Kidney (tissue), 22 donors: ENCODE measurements at places on chromosomes 3 and 15. TPM values are rescaled to one million over a fixed set of nuclear protein-coding genes. Genes with fewer than 3 reads are reported as not detected.

The CDC25A gene
- polyA plus RNA-seq = 1.6 TPM

The SCAANT1 gene
- not detected for polyA plus RNA-seq

The EXD1 gene
- polyA plus RNA-seq = not detected

DNA sequence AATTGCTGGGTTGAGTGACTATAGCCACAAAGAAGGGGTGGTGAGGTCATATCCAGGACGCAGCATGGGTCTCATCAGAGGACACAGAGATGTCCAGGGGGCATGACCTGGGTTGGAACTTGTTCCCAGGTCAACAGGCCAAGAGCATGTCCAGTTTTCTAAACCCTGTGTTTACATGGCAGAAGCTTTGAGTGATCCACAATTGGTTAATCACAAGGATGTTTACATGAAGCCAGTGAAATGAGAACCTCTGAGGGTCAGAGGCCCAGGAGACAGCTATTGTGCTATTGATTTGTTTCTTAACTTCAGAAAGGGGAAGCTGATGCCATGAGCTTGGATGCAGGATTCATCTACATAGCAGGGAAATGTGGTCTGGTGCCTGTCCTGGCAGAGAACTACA, 42.2 kb upstream of the TOPBP1 start:
- DNase-seq = no peak

- DNase-seq = no peak
Measured at GRCh38 chr15:69522361-69522760, 69.7 kb downstream of the RPLP1 start.

- no peak for DNase-seq
Measured at GRCh38 chr15:63918901-63919348, 85.2 kb upstream of the HERC1 start.

GRCh38 chr3:126486360-126486847, 10.7 kb upstream of the ZXDC start:
- no peak for DNase-seq

DNA sequence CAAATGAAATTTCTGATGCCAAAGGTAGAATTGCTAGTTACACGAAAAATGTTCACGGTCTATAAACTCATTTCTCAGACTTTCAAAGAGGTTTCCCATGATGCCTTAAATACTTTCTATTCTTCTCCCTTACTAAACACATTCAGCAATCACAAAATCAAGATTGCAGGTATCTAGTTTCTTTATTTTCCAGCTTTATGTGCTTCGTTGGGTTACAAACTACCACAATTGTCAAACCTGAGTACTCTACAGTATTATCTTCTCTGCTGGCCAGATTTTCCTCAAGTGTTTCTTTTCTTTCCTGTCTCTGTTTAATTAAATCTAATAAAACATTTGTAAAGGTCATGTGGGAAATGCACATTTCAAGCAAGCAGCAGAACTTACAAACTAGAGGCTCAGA, 201.8 kb upstream of the ZNF385D start:
- peak; percentile 64 for DNase-seq

DNA sequence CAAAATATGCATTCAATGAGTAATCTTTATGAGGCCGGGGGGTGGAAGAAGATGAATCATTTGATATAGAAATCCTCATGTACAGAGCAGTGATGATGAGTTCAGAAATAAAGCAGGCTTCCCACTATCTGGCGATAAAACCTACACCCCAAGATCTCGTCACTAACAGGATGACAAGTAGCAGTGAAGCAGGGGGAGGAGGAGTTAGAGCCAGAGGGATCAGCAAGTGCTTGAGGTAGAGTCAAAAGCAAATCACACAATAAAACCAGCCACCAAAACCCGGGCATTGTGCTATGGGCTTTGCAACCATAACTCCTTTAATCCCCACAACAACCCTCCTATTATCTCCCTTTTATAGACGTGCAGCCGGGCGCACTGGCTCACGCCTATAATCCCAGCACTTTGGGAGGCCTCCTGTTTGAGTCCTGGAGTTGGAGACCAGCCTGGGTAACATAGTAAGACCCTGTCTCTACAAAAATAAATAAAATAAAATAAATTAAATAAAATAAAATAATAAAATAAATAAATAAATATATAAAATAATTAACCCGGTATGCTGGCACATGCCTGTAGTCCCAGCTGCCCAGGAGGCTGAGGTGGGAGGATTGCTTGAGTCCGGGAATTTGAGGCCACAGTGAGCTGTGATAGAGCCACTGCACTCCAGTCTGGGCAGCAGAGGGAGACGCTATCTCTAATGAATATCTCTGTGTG, 53.0 kb downstream of the STARD5 start:
- no peak for DNase-seq

DNA sequence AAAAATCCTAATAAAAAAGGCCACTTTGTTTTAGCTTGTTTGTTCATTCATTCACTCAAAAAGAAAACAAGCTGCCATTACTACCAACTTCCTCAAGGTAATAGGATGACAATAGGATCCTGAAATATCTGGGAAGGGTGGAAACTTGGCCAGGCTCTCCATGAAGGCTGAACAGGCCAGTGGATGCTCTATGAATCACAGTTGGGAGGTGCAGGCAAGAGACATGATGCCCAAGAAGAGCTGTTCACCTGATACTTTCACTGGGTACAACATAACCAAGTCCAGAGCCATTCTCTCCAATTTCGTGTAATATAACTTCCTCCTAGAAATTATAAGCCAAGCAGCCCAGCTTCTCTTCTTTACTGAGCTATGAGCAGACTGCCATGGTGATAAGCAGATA, 37.3 kb downstream of the NMNAT3 start:
- DNase-seq = no peak

DNA sequence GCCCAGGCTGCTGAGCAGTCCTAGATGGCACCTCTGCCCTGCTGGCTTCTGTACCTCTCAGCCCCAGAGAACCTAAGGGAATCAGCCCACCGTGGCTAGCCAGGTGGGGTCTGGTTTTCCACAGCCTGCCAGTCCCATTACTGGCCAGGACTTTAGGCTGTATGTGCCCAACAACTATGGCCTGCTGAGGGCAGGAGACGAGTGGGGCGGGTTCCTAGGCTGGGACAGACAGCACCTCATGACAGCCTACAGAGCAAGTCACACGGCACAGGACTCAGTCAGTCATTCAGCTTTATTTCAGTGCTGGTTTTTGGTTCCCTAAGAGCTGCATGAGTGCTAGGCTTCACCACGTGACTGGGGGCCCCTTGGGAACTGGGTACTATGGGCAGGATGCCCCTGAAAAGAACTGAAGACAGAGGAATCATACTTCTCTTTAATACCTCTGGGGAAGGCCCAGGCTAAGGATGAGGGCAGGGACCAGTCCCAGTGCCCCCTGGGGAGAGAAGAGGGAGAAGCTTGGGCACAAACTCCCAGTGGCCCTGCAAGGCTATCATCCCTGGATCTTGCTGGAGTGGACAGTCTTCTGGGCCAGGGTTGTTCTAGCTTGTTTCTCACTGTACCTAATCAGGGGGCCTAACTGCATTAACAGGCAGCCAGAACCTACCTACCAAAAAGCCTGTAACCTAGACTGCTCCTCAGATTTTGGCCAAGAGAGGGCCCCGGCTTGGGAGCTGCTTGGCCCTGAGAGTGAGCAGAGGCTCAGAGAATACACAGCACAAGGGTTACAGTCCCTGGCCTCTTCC, 14.8 kb downstream of the CLK3 start:
- no peak for DNase-seq

DNA sequence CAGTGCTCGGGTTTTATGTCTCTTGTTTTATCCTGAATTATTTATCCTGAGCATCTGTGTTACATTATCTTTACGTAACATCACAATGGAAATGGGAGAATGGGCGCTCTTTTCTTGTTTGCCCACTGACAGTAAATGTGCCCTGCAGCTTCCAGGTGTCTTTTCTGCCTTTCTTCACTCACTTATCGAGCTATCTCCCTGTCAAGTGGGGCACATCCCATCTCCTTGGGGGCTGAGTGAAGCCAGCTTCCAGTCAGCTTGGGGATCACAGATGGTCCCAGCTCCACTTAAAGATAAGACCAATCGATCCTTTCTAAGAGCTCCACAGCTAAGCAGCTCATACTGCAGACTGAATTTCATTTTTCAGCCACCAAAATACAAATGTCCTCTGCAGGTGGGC, 125.8 kb downstream of the KBTBD8 start:
- DNase-seq = no peak

DNA sequence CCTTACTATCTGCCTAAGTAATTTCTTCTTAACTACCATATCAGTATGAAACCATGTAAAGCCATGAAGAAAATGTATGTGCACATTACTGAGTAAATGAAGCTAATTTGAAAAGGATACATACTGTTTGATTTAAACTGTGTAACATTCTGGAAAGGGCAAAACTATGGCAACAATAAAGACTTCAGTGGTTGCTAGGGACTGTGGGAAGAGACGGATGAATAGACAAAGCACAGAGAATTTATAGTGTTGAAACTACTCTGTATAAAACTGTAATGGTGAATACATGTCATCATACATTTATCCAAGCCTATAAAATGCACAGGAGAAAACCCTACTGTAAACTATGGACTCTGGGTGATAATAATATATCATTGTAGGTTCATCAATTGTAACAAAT, 1103.7 kb upstream of the EPHA6 start:
- DNase-seq = no peak

GRCh38 chr3:183862610-183863009, 22.1 kb downstream of the PARL start:
- DNase-seq = no peak
